A549 treated with RU486 at 1 μM for 4 hours (cell line): ENCODE measurements at places on chromosomes 1 and 21. TPM values are rescaled to one million over a fixed set of nuclear protein-coding genes. Genes with fewer than 3 reads are reported as not detected.

SLC2A1 gene
- 114 to 141 TPM (median 136 TPM) in 5 replicates for total RNA-seq

SLC45A1 gene
- total RNA-seq, result 2.8 to 4.1 TPM (median 3.4 TPM) in 5 replicates

COL16A1 gene
- 4.3 to 6.9 TPM (median 5.2 TPM) in 5 replicates for total RNA-seq

MROH7 gene
- not detected in 5 replicates for total RNA-seq

SLC16A4 gene
- 23.6 to 41.3 TPM (median 38.5 TPM) in 5 replicates for total RNA-seq

TSPAN2 gene
- 0.95 to 1.5 TPM (median 1.2 TPM) in 5 replicates for total RNA-seq
